Natural killer cell treated with Interleukin-12 subunit alpha and Interleukin-12 subunit beta and Interleukin-15 and Interleukin-18, amount 100 ng/mL, for 72 hours (primary cell): ENCODE measurements at places on chromosomes 4 and X. TPM values are rescaled to one million over a fixed set of nuclear protein-coding genes. Genes with fewer than 3 reads are reported as not detected.

DNA sequence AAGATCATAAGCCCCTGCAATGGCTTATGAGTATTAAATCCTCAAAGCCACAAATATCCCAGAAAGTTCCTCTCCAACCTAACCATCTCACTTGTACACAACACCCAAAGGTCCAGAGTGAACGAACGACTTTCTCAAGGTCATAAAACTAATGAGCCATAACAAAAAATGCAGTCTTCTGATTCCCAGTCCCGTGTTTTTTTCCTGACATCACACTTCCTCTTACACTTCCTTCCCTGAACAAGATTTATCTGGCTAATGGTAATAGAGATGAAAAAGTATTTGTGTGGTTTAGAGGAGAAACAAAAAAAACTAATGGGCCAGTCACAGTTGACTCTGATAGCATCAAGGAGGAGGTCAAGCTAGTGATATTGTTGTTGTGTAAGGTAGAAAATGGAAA lies 99.5 kb upstream of the KLHL13 start:
- no peak for DNase-seq

DNA sequence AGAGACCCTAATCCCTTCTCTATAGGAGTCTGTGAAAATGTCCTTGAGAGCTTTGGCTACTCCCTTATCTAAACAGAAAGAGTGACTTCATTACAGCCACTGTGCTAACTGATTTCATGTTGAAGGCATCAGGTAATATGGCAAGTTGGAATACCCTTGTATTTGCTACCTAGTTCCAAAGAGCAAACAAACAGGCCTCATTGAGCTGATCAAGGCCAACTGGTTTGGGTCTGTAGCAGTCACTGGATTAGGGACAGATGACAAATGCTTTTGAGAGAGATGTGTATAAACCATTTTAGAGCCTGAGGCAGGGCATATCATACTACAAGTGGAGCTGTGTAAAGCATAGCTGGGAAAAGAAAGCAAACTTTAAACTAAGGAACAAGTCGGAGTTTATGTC lies 22.9 kb upstream of the PDLIM5 start:
- DNase-seq, result no peak

DNA sequence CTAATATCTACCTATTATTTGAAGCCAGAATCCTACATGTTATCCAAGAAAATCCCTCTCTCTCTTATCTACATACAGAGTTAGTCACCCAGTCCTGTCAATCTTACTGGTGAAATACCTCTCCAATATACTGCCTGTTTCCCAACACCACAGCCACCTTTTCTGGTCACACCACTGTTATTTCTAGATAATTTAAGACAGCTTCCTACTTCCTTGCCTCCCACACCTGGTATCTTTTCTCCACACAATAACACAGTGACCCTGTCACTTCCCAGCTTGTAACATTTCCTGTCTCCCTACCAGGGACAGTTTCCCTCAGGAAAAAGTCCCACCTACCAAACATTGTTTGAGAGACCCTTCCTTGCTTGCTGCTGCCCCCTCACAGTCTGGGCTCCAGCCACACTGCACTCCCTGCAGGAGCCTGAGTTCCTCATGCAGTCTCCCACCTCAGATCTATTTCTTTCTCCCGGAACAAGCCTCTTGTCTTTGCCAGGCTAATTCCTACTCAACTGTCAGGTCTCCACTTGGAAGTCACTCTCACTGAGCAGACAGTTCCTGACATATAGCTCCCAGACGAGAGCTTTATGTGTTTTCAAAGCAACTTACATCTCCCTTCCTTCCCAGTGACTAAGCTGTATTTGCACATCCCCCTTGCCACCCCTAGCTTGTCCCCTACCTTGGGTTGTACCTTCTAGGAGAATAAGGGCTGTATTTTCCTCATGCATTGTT lies 73.6 kb upstream of the QRFPR start:
- no peak for DNase-seq

GRCh38 chr4:118773429-118773792 lies 62.5 kb downstream of the SEC24D start:
- DNase-seq, result no peak

GRCh38 chr4:87884976-87885549 lies 52.3 kb downstream of the MEPE start:
- no peak for DNase-seq

- no peak for DNase-seq
Measured at GRCh38 chr4:17072483-17072882, 174.0 kb upstream of the LDB2 start.

PNMA3 gene
- total RNA-seq, result 0.55 TPM

- DNase-seq, result no peak
Measured at GRCh38 chrX:129404670-129405008, 118.7 kb downstream of the SMARCA1 start.

HTRA3 gene
- total RNA-seq, result not detected

DNA sequence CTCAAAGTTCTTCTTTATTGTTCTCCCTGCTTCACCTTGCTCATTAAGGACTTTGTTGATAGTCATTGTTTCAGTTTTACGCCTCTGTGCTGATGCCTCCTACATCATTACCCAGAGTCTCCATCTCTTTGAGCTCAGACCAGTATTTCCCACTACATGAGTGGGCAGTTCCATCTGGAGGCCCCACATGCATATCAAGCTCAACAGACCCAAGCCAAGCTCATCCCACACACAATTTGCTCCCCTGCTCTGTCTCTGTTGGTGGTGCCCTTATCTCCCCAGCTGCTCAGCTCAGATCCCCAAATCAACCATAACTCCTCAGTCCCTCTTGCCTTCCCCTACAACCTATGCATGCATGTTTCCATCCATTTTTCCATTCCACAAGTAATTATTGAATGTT lies 85.1 kb upstream of the EFNB1 start:
- DNase-seq, result no peak

- no peak for DNase-seq
Measured at GRCh38 chr4:61628282-61628681, 428.2 kb downstream of the ADGRL3 start.

TRIM61 gene
- 3.6 TPM for total RNA-seq

DNA sequence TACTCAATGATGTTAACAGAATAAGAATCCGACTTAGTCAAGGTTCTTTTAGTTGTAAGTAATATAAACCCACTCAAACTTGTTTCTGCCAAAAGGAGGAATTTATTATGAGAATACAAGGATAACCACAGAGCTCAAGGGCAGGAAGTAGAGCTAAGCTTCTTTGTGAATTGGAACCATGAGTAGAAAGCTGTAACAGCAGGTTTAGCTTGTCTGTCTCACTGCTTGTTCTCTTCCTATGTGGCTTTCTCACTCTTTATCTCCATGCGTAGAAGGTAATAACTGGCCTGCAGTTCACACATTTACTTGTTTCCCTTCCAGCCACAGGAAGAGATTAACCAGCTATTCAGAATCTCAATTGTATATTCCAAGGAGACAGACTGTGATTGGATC lies 378.3 kb downstream of the PPP1R2C start:
- no peak for DNase-seq

DNA sequence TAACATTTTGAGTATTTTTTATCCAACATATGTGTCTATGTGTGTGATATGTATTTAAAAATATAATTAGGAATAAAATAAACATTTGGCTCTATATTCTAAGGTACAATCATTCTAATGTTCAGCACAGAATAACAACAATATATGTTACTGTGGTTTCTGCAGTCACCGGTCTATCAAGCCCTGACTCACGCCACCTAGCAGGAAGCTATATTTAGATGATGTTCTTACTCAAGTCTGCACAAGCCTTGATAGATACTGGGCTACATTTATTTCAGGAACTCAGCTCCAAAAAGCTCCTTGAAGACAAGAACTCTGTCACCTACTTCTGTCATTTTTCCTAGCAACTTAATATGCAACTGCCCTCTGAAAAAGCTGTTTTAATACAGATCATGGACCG lies 152.0 kb upstream of the FTHL17 start:
- DNase-seq, result no peak

- no peak for DNase-seq
Measured at GRCh38 chrX:40952855-40953254, 132.4 kb upstream of the USP9X start.

GRCh38 chrX:1207496-1208025 lies 4.9 kb downstream of the CRLF2 start:
- no peak for DNase-seq

IQSEC2 gene
- total RNA-seq, result 0.48 TPM
